ENCODE measurements at places on chromosomes 7 and 10. TPM values are rescaled to one million over a fixed set of nuclear protein-coding genes. Genes with fewer than 3 reads are reported as not detected.

- no peak for DNase-seq
These were observed 5.7 kb downstream of the ARPC1B start for GRCh38 chr7:99380032-99380822.

DNA sequence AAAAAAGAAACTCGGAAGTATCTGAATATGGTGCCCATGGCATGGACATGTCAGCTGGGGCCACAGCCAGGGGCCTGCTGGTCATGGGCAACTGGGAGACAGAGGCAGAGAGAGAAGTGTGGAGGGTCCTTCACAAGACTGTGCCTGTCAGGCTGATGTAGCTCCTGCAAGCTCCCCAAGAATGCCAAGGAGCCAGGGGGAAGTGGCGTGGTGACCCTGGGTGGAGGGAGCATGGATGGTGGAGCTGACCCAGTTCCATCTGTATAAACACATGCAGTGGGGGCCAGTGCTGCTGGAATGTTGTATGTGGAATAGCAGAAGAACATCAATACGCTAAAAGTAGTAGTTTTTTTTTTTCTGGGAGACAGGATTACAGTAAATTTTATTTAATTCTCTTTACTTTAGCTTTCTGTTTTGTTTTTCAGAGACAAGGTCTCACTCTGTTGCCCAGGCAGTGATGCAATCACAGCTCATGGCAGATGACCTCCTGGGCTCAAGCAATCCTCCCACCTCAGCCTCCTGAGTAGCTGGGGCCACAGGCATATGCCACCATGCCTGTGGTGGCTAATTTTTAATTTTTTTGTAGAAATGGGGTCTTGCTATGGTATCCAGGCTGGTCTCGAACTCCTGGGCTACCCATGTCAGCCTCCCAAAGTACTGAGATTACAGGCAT lies 10.5 kb upstream of the ZMIZ2 start:
- DNase-seq: no peak

DNA sequence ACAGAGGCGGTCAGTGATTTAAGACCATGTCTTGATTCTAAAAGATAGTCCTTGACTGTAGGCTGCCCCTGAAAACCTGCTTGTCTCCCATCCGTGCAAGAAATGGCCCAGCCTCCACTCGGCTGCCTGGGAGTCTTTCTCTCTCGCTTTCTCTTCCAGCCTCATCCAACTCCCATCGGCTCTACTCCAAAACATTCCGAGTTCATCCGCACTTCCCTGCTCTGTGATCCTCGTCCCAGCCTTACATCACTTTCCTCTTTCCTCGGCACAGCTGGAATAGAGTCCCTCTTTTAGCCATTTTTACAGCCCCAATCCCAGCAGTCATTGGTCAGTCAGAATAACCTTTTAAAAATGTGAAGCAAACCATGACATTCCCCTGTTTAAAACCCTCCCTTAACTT lies 135.1 kb downstream of the TAX1BP1 start:
- DNase-seq: no peak

The FAM180A gene
- 0.95 TPM for total RNA-seq

The CTAGE4 gene
- 1.7 TPM for total RNA-seq

The COL1A2 gene
- total RNA-seq: 169 TPM

The ZDHHC4 gene
- total RNA-seq: 73.6 TPM
